NCI-H2171 treated with DMSO at 0.1 percent for 48 hours (cell line): ENCODE measurements at places on chromosomes 6 and 20.
A peak's percentile ranks its signal among the peaks of the same experiment; 100 is the strongest.

GRCh38 chr6:3876101-3876500 lies 26.9 kb downstream of the FAM50B start:
- DNase-seq: no peak

- DNase-seq: no peak
Measured at GRCh38 chr6:23413327-23414050, 712.5 kb upstream of the NRSN1 start.

- DNase-seq: peak; percentile 90
Measured at GRCh38 chr6:86949771-86950170, 12.4 kb downstream of the HTR1E start.

DNA sequence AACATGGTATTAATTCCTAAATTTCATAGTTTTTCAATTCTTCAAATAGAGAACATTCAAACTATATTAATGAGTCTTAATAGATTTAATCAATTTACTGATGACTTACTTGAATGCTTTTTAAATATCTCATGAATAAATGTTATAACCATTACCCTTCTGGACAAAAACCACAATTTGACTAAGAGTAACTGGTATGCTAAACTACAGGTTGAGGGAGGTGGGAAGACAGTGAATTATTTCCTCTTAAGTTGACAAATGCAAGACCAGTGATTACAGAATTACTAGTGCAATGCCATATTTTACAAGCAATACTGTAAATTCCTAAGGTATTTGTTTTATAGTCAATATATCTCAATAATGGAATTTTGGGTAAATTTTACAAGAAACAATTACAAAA lies 65.1 kb downstream of the REV3L start:
- DNase-seq: no peak

- no peak for DNase-seq
Measured at GRCh38 chr20:51019656-51020592, 3.0 kb downstream of the KCNG1 start.

DNA sequence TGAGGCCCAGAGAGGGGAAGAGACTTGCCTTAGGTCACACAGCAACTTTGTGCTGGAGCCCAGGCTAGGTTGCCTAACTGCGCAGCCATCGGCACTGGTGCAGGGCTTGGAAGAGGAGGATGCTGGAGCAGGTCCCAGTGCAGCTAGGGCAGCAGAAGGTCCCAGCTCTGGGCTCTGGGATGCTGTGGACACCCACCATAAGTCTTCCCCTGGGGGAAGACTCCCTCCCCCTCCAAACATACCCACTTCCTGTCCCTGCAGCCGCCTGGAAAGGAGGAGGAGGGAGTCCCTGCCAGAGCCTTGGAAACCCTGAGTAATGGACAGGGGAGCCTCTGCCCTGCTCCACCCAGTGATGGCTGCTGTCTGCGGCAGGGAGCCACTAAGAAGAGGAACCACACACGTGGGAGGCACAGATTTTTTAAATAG lies 93.6 kb downstream of the NCR2 start:
- DNase-seq: no peak

GRCh38 chr20:48846516-48847492 lies 19.0 kb upstream of the PREX1 start:
- DNase-seq: no peak

- DNase-seq: peak; percentile 28
Measured at GRCh38 chr6:50128420-50129005, 78.8 kb upstream of the DEFB112 start.
